HT-29 (cell line): ENCODE measurements at places on chromosomes 12 and 14.

DNA sequence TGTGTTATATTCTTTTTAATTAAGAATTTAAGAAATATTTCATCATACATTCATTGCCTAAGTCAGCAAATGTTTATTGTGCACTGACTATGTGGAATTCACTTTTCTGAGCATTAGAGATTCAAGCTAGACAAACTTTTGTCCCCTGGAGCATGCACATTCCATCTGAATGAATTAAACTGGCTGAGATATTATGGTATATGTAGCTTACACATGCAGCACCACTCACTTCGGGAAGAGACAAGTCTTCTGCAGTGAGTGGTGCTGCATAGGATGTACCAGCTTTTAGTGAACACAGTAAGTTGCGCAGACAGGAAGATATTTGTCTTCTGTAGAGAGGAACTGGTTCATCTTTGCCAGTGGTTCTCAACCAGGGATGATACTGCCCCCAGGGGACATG is 318.4 kb downstream of the SYT1 start:
- DNase-seq: no peak

DNA sequence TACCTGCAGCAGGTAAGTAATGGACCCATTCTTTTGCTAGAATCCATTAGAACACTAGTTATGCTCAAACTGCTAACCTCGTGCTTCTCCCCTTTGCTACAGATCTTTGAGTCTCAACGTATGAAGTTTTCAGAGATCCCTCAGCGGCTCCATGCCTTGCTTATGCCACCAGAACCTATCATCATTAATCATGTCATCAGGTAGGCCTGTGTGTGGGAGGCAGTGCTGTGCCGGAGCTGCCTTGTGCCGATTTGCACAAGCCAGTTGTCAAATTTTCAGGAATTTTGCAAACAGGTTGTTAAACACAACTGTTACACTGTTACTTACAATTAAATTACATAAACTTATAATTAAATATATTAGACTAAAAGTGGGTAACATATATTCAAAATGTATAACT is 5.2 kb downstream of the SMARCD1 start:
- DNase-seq: no peak

DNA sequence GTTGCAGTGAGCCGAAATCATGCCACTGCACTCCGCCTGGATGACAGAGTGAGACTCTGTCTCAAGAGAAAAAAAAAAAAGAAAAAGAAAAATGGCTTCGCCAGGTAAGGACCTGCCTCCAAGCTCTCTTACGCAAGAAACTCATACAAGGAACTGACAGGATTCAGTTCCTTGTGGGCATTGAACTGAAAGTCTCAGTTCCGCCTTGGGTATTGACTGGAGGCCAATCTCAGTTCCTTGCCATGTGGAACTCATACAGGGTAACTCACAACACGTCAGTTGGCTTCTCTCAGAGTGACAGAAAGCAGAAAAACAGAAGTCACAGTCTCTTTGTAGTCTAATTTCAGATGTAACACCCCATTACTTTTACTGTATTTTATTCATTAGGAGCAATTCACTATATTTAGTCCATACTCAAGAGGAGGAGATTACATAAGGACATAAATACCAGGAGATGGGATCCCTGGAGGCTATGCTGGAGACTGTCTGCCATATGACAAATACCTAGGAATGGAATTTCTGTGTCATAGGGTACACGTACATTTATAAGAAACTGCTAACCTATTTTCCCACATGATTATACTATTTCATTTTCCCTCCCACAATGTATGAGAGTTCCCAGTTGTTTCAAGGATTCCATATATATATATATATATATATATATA is 11.4 kb upstream of the NOPCHAP1 start:
- no peak for DNase-seq

DNA sequence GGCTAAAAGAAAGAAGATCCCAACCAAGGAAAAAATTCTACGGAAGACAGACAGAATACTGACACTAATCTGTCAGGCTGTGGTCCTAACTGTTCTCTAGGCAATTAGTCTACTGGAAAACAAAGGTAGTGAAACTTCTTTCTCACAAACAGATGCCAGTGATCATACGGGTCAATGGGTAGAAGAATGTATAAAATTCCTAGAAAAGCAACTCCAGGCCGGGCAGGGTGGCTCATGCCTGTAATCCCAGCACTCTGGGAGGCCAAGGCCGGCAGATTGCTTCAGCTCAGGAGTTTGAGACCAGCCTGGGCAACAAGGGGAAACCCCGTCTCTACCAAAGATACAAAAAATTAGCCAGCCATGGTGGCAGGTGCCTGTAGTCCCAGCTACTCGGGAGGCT is 64.8 kb downstream of the HECTD4 start:
- no peak for DNase-seq

DNA sequence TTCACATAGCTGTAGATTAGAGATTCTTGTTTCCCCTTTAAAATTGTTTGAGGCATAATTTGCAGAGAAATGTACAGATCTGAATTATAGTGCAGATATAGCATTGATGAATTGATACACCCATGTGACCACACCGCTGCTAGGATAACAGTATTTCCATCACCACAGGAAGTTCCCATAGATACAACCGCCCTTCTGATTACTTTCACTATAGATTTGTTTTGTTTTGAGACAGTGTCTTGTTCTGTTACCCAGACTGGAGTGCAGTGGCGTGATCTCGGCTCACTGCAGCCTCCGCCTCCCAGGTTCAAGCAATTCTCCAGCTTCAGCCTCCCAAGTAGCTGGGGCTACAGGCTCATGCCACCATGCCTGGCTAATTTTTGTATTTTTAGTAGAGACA is 8.8 kb upstream of the ASPG start:
- DNase-seq: no peak

DNA sequence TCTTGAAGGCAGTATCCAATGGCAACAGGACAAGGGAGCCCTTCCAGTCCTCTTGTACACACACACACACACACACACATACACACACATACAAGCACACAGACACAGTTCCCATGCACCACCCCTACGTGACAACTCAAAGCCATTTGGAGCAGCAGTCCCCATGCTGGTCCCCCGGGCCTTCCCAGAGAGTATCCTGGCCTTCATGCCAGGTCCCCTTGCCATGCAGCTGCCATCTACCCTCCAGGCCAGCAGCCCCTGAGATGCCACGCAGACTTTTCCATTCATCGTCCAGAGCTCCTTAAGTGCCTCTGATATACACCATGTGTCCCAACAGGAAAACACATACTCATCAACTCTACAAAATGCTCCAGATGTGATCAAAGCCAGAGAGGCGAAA is 159.5 kb downstream of the ANO2 start:
- DNase-seq: no peak

GRCh38 chr14:105979446-105979845 is 453.1 kb downstream of the TMEM121 start:
- no peak for DNase-seq

- no peak for DNase-seq
These were observed 2.3 kb downstream of the KDM2B start for GRCh38 chr12:121578230-121579189.

- no peak for DNase-seq
These were observed 66.2 kb upstream of the GPR68 start for GRCh38 chr14:91310606-91311283.

DNA sequence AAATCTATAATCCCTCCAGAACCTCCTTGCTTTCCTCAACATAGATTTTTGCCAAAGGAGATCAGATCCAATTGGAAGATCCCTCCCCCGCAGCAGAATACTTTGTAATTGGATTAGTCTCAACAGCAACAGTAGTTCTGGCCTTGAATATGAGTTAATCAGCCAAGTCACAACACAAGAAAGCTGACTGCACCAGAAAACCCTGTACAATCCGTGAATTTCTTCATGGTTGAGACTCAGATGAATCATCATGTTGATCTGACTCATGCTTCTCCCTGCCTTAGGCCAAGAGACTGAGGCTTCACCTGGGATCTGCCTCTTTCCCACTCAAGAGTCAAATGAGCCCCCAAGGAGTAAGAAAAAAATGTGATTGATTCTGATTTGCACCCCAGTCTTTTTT is 3.0 kb upstream of the METTL17 start:
- DNase-seq: no peak

DNA sequence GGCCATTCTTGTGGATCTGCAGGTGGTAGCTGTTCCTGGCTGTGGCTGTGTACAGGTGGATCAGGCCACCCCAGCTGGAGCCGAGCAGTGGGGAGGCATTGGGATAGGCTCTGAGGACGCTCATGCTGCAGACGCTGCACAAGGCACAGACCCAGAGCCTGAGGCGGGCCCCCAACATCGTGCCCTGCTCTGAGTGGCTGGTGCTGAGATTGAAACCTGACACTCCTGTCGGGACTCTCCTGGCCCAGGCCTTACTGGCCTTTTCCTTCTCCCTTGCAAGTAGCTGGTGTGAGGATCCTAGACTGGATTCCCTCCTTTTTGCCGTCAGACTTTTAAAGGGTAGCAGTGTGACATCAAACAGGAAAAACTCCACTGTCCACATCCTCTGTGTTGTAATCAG is at the start of gene FGF23:
Gene FGF23, minus strand, starts transcription at position 308 of the 400 bp plus-strand sequence. Its CDS starts 130 bp downstream, at position 178.
- DNase-seq: no peak

- no peak for DNase-seq
These were observed 20.3 kb downstream of the FCF1 start for GRCh38 chr14:74733221-74733620.

DNA sequence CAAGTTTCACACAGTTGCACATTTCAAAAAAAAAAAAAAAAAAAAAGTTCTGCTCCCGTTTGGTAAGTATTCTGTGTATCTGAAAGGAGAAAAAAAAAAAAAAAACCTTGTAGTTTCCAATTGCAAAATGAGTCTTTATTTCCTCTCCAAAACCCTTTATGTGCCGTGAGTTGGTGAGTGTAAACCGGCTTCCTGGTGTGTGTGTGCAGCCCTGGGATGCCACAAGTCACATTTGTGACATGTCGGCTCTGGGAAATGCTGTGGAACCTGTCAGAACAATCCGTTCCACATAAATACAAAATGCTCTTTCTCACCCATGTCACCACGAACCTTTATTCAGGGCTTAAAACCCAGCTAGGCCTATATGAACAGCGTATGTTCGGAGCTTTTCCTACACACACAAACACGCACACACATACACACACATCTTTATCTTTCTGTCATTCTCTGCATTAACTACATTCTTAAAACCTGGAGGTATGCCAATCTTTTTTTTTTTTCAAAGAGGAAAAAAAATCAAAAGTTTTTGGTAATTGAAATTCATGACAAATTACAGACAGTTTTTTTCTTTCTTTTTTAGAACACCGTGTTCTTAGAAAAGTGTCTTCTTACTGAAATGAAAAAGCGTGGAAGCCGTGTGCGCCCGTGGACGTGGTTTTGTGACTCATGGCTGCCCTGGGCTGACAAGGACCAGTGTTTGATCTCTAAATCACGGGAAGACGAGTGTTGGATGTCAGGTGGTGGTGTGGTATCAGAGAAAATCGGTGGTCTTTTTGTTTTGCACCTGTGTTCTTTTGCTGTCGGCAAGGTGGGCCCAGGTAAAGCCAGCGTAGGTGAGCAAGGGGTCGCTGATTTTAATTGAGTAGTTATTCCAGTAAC is 612.0 kb downstream of the VRK1 start:
- no peak for DNase-seq

GRCh38 chr12:72261885-72262284 is 10.3 kb upstream of the TRHDE start:
- DNase-seq: no peak

GRCh38 chr12:1993871-1994371 is 10.3 kb downstream of the DCP1B start:
- no peak for DNase-seq

GRCh38 chr12:32863128-32863527 is 33.4 kb downstream of the PKP2 start:
- DNase-seq: no peak
